ENCODE measurements at places on chromosomes 3 and 15.

- no peak for DNase-seq
Measured at GRCh38 chr15:47431501-47431900, 285.8 kb upstream of the SEMA6D start.

- DNase-seq = no peak
Measured at GRCh38 chr3:149604125-149604875, 53.5 kb downstream of the WWTR1 start.

- DNase-seq = no peak
Measured at GRCh38 chr15:40249477-40250303, 10.8 kb downstream of the PAK6 start.

DNA sequence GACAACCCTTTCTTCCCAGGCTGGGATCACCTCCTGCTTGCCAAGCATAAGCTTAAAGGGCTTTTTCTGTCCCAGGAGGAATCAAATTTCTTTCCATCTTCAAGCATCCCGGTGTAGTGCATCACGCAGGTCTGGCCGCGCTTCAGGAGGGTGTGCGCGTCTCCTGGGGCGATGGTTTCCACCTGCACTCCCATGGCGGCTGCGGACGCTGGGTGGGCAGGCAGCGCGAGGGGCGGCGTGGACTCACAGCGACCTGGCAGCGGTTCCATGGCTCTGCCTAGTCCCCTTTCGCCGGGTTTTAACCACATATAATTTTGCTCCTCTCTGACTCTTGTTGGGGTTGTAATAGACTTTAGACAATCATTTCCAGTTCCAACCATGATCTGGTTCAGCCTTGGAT, 10.6 kb upstream of the TM4SF4 start:
- DNase-seq = no peak

DNA sequence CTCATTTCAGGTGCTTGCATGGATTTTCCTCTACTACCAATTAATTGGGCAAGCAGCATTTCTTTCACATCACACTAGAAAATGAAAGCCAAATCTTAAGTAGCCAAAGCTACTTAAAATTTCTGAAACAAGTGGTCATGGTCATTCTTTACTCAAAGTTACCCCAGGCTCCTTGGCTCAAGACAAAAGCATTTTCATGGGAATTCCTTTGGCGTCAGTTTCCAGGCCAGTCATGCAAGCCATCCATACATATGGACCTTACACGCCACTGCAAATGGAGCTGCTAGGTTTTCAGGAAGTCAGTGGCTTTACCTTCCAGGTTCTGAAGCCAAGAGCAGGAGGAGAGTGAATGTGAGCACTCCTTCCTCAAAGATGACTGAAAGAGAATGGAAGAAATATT, 83.7 kb upstream of the IL12A start:
- no peak for DNase-seq

DNA sequence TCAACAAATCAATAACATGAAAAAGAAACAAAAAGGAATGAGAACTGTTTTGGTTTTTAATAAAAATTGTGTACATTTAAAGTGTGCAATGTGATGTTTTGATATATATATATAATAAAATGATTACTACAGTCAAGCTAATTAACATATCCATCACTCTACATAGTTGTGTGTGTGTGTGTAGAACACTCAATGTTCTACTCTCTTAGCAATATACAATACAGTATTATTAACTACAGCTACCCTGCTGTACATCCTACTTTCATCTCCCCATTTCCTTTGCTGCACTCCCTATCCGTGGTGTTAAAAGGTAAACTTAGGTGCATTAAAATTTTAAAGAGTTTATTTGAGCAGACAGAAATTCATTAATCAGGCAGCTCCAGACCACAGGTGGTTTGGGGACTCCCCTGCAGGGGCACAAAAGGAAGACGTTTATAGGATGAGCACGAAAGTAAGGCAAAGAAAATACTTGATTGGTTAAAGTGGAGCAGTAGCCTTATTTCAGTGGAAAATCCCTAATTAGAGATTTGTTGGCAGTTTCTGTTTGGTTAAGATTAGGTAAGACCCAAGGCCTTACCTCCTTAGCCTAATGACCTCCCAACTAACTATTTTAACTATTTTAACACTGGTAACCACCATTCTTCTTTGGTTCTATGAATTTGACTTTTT, 61.8 kb upstream of the SNRK start:
- no peak for DNase-seq

DNA sequence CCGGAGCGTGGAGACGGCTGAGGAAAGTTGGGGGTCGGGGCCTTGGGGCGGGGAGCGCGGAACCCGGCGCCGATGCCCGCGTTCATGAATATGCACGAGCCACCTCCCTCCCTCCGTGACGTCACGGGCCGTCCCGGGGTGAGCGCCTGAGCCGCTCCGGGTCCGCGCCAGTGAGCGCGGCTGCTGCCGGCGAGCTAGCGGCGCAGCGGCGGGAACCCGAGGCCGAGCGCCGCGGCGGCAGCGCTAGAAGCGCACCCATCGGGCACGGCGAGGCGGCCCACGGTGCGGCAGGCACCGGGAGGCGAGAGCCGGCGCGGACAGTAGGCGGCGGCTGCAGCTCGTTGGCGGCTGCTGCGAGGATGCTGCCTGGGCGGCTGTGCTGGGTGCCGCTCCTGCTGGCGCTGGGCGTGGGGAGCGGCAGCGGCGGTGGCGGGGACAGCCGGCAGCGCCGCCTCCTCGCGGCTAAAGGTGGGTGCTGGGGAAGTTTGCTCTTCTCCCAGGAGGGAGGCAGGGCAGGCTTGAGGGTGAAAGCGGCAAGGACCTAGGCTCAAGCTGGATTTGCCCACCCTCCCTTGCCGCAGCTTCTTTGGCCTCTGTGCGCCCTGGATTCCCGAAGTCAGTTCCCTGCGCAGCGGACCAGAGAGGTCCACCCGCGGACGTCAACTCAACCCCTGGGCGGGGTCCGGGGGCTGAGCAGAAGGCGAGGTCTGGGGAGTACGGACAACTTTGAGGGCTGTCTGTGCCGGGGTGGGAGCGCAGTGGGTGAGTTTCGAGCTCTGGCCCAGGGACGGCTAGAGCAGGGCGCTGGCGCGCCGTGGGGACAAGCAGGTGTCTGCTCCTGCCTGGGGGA, at the start of gene CLSTN2:
Gene CLSTN2 (plus strand): TSS at position 170 of the 850 bp plus-strand sequence.
- no peak for DNase-seq

DNA sequence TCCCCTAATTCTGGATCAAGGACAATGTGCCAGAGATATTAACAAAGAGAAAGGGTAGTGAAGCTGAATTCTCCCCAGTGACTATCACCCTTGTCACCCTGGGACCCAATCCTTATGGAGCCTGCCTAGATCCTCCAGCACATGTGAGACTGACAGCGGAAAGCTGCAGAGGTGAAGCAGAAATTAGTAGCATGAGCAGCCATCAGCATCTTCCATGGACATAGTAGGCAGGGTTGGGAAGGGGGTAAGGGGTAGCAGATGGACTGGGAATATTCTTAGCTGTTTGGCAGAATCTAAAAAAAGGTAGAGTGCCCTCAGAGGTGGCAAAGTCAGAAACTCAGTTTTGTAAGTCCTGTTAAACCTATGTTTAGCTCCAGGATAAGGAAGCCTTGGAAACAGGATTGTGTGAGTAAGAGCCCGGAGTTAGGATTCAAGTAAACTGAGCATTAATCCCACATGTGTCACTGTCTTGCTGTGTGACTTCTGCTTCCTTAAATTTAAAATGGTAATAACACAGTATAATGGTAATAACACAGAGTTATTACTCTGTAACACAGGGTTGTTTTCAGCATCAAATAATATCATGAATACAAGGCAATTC, 14.5 kb downstream of the GOLIM4 start:
- DNase-seq = no peak

DNA sequence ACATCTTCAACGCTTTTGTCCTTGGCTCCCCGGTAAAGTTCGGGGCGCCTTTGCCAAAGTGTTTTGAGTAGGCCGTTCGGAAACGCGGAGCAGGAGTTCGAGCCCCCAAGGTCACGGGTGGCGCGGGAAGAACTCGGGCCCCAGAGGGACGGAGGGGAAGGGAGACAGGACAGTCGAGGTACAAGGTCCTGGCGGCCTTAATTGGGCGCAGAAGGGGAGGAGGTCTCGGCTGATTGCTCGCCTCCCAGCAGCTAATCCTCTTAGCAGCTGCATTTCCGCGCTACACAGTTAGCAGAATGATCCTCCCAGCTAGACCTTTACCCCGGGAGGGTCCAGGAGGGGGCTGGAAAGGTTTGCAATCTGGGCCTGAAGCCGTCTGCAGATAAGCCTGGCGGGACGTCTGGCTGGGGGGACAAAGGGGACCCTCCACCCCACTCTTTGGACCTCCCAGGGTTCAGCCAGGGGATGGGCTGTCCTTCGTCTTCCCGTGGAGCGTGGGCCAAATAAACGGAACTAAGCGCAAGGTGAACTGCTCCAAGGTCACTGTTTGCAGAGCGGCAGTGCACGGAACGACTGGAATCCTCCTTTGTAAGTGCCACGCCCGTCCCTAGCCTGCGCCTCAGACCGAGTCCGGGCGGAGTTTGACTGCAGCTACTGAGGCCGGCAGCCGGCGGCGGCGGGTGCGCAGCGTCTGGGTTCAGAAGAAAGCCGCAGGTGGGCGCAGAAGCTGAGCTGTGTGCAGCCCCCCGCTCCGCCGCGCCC, 7.2 kb downstream of the EOMES start:
- DNase-seq = no peak

GRCh38 chr15:66124651-66125050, 128.9 kb downstream of the MEGF11 start:
- DNase-seq = no peak

DNA sequence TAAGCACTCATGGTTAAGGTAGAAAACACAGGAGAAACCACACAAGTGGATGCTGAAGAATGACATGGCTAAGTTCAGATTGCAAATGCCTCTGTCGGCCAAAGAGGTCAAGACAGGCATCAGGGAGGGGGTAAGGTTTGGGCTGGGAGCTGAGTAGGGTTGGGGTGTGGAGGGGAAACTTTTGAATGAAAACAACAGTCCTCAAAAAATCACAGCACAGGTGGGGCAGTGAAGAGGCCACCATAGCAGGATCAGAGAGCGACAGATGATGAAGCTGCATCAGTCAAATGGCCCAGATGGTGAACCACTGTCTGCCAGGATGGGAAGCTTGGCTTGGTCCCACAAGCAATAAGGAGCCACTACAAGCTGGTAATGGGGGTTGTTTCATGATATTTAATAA, 74.9 kb downstream of the ADCY5 start:
- no peak for DNase-seq

GRCh38 chr15:25905140-25905539, 42.0 kb upstream of the ATP10A start:
- DNase-seq = no peak

DNA sequence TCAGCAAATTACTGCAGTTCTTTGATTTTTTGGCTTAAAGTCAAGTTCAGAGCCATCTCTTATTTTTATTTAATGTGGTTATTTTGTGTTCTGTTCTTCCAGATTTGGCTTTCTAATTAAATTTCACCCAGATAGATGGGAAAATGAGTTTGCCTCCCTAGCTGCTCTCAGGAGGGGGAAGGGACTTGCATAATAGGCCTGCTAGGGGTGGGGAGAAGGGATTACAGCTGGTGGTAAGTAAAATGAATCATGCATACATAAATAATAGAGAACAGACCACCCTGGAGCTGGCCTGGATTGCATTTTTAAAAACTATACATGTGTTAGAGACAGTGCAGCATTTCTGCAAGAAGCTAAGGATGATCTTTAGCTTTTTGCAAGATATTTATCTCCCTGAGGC, 3.9 kb upstream of the PXYLP1 start:
- no peak for DNase-seq

DNA sequence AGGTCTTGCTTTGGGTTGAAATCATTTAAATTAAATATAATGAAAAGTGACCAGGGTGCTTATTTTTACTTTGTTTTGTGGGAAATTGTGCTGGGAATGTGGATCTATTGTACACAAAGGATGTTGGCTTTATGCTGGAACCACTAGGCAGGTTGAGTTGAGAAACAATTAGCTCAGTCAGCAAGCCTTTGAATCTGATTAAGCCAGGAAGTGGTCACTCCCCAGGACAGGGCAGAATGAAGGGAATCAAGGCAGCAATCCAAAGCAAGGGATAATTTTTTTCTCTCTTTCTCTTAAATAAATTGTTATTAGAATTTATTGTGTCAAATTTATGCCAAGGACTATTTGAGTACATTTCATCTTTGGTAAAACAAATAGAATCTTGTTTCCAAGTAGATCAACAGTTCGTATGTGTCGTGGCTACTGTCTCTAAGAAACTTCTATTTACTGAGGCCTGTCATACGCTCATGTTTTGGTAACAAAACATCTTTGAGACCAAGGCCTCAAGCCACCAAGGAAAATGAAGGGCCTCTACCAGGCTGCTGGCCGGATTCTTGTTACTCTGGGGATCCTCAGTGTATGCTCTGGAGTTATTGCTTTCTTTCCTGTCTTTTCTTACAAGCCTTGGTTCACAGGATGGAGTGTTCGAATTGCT, at the start of gene TMEM212:
Gene TMEM212 (plus strand): TSS at position 486 of the 655 bp plus-strand sequence. CDS start 35 bp downstream, at position 521.
- no peak for DNase-seq

DNA sequence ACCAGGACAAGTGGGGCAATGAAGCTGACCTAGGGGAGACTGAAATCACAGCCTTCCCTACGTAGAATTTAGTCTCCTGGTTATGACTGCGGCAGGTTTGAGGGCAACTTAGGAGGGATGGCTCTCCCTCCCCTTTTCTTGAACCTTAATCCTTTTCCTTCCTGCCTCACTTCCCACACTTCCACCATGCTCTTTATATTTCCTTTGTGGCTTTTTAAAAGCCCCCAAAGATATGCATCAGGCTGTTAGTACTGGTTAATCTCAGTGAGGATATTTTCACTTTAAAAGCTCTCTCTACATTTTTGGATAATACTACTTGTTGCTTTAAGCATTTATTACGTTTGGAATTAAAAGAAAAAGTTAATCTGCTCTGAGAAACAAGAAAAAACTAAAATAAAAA, 339.2 kb downstream of the SOX2 start:
- no peak for DNase-seq

- DNase-seq = no peak
Measured at GRCh38 chr15:90104551-90104950, 2.3 kb upstream of the IDH2 start.

- DNase-seq = no peak
Measured at GRCh38 chr15:74531144-74531811, 9.7 kb upstream of the ARID3B start.

DNA sequence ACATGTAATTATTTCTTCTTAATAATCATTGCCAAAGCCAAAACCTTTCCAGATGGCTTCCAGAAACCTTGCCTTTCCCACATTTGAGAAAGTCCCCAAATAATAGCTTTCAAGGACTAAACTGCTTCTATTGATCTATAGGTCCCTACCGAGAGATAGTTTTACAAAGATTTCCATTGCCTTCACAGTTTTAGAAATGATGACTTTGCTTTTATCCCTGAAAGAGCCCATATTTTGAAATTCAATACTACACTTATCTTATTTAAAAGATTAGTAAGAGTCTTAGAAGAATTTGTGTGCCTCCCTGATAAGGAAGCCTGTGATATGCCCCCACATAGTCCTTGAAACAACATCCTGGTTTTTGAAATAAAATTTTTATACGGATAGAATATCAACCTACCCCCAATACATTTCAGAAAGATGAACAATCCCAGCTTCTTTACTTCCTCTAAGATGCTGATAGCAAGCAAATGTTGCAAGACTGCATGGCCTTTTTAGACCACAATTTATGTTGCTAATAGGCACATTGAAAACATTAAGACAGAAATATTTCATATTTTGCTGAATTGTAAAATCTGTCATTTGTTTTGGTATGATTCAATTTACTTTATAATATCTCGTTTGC, 146.3 kb downstream of the TMCO5A start:
- no peak for DNase-seq

GRCh38 chr3:88410259-88410658, 260.5 kb downstream of the C3orf38 start:
- no peak for DNase-seq
